ELF-1 (cell line): ENCODE measurements at places on chromosomes 7 and 10.
A peak's percentile ranks its signal among the peaks of the same experiment; 100 is the strongest.

DNA sequence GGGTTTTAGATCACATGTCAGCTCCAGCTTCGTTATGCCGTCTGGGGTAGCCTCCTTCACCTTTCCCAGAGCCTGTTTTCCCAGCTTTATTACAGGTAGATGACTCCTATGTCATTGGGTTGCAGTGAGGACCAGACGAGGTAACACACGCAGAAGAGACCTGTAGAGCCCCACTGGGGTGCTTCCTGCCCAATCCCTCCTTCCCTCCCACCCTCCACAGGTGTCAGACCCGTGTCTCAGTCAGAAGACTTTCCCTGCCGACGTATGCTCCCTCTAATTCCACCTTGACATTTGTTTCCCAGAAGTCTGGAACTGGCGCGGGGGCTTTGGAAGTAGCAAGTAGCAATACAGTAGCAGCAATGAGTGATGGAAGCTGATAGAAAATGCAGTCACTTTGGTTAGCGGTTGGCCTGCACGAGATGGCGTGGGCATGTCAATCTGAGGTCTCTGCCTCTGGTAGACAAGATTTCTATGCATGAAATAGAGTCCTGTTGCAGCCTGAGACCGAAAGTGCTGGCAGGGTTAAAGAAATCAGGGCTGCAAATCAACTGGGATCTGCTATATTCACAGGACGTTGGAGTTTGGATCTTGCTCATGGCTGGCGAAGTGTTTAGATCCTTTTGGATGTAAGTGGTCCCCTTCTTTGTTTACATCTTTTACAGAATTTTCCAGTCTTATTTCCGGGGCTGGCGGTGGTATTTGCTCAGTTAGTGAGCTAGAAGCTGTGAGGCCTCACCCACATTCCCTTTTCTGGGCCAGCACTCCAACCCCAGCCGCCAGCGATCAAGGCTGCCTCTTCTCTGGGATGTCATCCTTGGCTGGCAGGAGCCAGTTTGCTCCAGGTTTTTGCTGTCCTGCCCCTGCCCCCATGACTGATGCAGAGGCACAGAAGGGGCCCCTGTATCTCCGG, 78.3 kb upstream of the KMT2C start:
- DNase-seq = no peak

DNA sequence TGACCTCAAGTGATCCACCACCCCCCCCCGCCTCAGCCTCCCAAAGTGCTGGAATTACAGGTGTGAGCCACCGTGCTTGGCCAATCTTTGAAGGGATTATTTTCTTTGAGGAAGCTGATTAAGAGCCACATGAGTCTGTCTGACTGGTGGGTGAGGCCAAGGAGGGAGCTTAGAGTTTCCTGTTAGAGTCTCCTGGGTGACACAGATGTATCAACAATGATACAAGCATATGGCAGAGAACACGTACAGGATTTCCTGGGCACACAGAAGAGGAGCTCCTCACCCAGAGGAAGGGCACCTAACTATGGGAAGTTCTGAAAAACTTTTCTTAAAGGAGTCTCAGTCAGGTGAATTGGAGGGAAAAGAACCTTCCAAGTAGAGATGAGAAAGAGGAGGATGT, 69.4 kb downstream of the GOLGA7B start:
- no peak for DNase-seq

DNA sequence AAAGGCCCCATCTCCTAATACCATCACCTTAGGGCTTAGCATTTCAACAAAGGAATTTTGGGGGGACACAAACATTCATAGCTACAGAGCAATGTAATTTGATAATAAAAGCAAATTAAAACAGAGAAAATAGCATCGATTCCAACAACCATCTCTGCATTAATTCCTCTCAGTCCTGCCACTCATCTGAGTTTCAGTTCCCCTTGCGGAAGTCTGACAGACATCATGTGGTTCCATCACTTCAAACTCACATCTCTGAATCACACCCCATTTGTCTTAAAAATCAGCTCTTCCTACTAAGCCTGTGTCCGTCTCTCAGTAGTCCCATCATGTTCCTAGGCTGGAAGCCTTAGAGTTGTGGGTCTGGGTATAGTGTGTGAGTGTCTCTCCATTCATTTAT, 3.6 kb downstream of the ADCK2 start:
- no peak for DNase-seq

- no peak for DNase-seq
These were observed 63.5 kb upstream of the EGFR start for GRCh38 chr7:54955296-54955695.

- no peak for DNase-seq
These were observed 3.3 kb downstream of the HILPDA start for GRCh38 chr7:128458956-128459355.

GRCh38 chr10:6842722-6843121, 262.6 kb upstream of the PRKCQ start:
- DNase-seq = no peak

DNA sequence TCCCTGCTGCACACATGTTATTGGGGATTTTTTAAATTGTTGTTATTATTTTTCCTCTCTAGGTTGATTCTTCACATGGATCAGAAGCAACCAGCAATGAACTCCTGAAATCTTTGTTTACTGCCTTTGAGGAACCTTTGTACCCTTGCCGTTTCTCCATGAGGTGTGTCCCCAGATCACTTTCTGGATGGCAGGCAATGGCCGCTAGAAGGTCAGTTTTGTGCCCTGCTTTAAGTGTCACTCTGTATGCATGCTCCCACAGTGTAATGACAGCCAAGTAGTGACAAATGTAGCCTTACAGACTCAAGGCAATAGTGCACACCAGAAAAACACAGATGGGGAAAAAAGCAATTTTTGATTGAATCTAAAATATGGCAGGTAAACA, 47.7 kb upstream of the NRP1 start:
- DNase-seq = no peak

- no peak for DNase-seq
These were observed 14.1 kb upstream of the SLC29A3 start for GRCh38 chr10:71304914-71305313.

DNA sequence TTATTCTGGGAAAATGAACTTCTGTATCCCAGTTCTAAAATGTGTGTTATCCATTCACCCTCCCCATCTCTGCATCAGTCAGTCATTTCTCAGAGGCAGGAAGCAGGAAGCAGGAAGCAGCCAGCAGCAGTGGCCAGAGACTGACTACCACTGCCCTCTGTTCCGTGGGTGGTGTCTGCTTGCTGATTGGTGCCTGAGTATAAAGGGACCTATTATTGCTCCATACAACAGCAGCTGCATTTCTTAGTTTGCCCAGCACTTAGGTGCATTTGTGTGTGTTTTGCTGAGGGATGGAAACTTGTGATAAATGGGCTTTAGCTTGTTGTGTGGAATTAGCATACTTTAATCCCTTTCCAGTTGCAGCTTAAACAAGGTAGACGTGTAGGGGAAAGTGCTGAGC, 582.2 kb downstream of the SORCS1 start:
- no peak for DNase-seq

DNA sequence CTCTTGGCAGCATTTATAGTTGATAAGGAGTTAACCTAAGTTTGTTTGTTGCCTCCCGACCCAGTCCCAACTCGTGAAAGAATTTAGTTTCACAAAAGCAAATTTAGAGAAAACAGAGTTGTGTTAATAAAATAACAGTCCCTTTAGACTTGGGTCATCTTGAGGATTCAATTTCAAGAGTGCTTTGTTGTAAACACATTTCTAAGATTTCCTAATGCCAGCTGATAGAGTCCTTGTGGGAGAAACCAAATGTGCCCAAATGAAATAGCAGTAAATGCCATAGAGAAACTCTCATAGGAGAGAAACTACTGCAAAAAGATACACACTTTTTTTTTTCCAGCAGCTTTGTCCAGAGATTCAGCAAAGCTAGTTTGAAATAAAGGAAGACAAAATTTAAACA, 211.3 kb upstream of the BMPER start:
- DNase-seq = no peak

- no peak for DNase-seq
These were observed 556.3 kb downstream of the GRM8 start for GRCh38 chr7:126696256-126697038.

- DNase-seq = no peak
These were observed 19.8 kb upstream of the KDM7A start for GRCh38 chr7:140196361-140197217.

GRCh38 chr7:65301007-65301406, 72.6 kb upstream of the ZNF92 start:
- DNase-seq = no peak

- no peak for DNase-seq
These were observed 72.6 kb downstream of the OSBPL3 start for GRCh38 chr7:24907311-24907886.

- no peak for DNase-seq
These were observed 1.8 kb downstream of the PPP1R35 start for GRCh38 chr7:100434297-100435144.

GRCh38 chr10:28721318-28721951, 44.1 kb downstream of the BAMBI start:
- DNase-seq = no peak

DNA sequence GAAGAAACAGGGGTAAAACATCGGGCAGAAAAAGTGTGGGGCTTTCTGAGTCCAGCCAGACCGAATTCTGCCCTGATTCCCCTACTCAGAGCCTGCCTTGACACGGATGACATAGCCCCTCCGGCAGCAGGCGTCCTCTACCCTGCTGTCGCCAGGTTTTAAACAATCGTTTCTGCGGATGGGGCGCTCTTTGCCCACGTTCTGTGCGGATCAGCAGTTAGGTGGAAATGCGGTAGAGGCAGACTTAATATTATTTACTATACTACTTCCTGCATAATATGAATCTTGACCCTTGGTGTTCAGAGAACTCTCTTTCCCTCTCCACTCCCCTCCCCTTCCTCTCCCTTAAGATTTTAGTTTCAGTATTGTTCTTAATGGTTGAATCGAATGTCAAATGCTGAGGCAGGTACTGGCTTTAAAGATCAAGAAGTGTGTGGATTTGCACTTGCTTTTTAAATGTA, 2.4 kb downstream of the GATA3 start:
- no peak for DNase-seq

- no peak for DNase-seq
These were observed 12.6 kb downstream of the GTF2IRD1 start for GRCh38 chr7:74466196-74466813.

GRCh38 chr7:17071866-17072265, 190.1 kb upstream of the AGR3 start:
- no peak for DNase-seq

GRCh38 chr7:34107276-34107675, 201.9 kb downstream of the BMPER start:
- DNase-seq = no peak

GRCh38 chr7:131412031-131412430, 84.4 kb downstream of the MKLN1 start:
- no peak for DNase-seq

DNA sequence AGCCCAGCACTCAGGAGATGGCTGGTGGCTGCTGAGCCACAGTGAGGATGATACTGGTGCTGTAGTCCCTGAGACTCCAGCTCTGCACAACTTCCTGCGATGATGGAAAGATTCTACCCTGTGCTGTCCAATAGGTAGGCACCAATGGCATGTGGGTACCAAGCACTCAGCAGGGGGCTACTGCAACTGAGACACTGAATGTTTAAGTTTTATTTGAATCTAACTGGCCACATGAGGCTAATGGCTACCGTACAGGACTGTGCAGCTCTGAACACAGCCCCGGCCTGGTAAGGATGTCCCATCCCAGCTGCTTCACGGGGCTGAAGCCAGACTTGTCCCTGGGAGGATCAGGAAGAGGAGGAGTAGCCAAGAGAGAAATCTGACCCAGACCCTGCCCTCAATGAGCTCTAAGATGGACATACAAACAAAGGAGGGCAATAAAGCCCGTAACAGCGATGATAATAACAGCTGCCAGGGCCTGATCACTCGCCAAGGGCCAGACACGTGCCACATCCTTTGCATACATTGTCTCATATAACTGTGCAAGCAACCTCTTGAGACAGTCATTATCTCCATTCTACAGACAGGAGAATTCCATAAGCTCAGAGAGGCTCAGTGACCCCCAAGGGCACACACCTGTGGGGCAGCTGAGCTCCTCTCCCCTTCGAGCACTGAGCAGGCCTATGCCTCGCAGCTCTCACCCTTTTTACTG, 3.8 kb downstream of the GPRIN2 start:
- no peak for DNase-seq

GRCh38 chr7:40232242-40232893, 97.6 kb downstream of the SUGCT start:
- DNase-seq = peak; percentile 2

- no peak for DNase-seq
These were observed 20.1 kb downstream of the P4HA1 start for GRCh38 chr10:73076360-73077183.

- no peak for DNase-seq
These were observed 807.9 kb upstream of the LRRN3 start for GRCh38 chr7:110283056-110283455.

- peak; percentile 7 for DNase-seq
These were observed 184.2 kb downstream of the STK31 start for GRCh38 chr7:23893942-23894891.

- peak; percentile 94 for DNase-seq
These were observed 45.9 kb upstream of the EMX2 start for GRCh38 chr10:117496616-117497028.

- DNase-seq = no peak
These were observed 27.0 kb downstream of the HSPA12A start for GRCh38 chr10:116715341-116715740.

DNA sequence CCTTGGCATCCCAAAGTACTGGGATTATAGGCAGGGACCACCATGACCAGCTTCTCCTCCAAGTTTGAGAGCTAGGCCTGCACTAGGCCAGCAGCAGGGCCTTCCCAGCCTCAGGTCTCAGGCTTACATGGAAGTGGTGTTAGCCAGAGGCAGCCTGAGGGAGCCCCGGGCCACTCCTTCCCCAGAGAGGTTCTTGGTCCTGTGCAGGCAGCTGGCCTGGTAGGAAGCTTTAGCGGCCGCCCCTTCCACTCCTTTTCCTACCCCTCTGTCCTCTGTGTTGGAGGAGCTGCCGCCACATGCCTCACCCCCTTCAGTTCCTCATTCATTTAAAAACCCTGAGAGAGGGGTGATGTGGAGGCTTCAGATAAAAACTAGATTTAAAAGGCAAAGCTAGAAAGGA, 40.3 kb downstream of the TSPAN15 start:
- DNase-seq = no peak

GRCh38 chr7:29369909-29370488, 175.4 kb downstream of the CHN2 start:
- no peak for DNase-seq
